GM04504 (cell line): ENCODE measurements at places on chromosomes 12 and 14.

DNA sequence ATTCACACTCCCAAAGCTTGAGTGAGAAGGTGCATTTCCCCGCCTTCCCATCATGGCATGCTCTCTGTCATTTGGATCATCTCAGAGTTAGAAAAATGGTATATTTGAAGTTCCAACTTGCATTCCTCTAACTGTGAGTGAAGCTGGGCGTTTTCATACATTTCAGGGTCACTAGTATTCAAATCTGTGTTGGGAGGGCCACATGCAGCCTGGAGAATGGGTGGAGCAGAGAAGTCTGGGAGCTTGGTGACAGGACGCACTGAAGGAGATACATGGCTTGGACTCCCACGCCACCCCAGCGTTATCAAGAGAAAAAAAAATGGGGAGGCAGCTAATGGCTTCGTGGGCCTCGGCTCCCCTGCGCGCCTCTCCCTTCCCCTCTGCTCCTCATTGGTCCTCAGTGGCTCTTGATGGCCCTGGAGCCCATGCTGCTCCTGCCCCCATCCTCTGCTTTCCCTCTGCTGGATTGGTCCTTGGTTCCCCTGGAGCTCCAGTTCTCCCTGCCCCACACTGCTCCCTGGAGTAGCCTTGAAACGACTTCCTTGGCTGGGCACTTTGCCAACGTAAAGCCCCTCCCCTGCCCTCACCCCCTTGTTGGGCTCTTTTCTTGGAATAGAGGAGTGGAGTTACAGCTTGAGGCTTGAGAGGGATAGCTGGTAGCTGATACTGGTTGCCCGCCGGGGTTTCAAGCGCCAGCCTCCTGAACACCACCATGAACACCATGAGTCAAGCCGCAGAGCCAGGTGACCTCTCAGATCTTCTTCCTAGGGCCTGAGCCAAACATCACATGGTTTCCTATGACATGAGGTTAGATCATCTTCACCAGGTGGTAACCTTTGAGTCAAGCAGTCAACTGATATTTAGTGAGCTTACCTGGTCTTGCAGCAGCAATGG, 139.6 kb downstream of the PRKCH start:
- no peak for DNase-seq

- no peak for DNase-seq
These were observed 25.2 kb upstream of the RND1 start for GRCh38 chr12:48890657-48891418.

DNA sequence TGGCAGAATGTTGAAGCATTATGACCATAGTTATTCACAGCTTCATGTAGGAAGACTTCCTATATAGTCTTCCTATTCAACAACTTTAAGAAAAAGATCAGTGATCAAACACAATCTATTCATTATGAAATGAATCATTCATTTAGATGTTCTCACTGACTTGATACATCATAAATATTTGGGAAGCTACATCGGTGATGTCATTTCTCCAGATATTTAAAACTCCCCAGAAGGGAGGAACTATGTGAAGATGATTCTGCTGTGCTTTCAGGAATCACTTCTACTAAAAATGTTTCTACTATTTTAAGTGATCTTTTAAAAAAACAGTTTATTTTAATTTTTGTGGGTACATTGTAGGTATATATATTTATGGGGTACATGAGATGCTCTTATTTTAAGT, 316.4 kb downstream of the BCAT1 start:
- DNase-seq = no peak

GRCh38 chr14:65906344-65906743, 493.8 kb downstream of the FUT8 start:
- no peak for DNase-seq

GRCh38 chr12:114411071-114411837, 5.3 kb upstream of the TBX5 start:
- DNase-seq = no peak

DNA sequence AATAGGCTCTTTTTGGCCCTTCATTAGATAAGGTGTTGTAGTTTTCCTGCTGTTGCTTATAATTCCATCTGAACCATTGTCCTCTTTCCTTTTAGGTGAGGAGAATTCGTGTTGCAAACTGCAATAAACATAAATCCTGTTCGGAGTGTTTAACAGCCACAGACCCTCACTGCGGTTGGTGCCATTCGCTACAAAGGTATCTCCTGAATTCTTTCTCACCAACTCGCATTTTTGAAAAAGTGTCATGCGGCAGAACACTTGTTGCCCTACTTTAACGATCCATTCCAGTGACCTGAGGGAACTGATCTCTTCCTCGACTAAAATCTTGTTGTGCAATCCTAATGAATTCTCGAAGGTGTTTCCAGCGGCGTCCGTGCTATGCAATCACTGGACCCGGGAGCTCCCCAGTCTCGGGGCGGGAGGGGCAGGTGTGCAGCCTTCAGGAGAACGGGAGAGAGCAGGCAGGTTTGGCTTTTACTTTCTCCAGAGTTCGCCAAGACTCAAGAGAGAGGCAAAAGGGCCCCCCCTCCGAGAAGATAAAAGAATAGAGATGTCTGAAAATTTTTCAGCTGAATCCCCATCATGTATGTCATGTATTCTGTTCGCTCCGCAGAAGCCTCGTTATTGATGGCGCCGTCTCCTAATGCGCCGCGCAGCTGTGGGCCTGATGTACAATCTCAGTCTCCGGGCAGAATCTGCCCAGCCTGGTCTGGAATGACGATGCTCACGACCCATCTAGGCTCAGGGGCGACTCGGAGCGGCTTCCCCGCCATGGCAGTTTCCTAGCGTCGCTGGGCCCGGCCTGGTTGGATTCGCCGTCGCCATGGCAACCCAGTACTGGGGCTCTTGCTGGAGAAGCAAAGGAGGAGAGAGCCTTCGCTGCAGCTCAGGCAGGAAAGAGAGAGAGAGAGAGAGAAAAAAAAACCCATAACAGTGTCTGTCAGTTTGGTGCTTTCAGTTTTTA, 38.2 kb downstream of the PLXNC1 start:
- DNase-seq = peak; percentile 23

- no peak for DNase-seq
These were observed 1082.1 kb downstream of the AACS start for GRCh38 chr12:126147321-126147720.

- no peak for DNase-seq
These were observed 57.7 kb upstream of the DIO3 start for GRCh38 chr14:101503431-101504095.

DNA sequence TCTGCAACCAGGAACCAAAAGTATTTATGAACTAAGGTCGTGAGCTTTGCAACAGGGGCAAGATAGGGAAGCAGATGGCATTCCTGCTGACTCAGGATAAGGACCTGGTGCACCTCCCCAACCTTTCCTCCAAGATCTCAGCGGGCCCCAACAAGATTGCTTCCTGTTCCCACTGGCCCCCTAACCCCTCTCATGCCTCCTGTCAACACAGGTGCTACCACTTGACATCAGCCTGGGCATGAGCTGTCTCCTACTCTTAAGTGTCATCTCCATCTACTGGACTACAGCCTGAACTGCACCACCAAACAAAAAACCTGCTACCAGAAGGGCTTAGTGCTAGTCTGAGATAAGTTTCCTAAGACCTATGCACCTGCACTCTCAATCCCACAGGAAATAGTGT, 32.7 kb downstream of the MED6 start:
- peak; percentile 8 for DNase-seq

GRCh38 chr12:59733200-59733599, 137.4 kb downstream of the SLC16A7 start:
- no peak for DNase-seq

DNA sequence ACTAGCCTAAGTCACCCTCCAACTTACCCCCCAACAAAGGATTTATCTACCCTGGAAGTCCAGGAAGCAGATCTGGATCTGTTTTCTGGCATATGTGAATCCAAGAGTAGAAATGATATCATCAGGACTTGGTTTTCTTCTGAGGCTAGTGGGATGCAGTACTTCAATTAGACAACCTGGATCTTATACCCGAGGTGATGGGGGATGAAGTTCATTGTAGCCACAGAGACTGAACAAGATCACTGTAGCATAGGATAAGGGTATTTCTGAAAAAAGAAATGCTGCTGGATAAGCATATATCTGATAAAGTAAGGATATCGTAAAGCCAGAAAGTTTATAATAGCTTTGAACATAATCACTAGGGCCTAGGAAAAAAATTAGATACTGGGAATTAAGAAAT, 174.4 kb downstream of the FOXA1 start:
- DNase-seq = no peak

DNA sequence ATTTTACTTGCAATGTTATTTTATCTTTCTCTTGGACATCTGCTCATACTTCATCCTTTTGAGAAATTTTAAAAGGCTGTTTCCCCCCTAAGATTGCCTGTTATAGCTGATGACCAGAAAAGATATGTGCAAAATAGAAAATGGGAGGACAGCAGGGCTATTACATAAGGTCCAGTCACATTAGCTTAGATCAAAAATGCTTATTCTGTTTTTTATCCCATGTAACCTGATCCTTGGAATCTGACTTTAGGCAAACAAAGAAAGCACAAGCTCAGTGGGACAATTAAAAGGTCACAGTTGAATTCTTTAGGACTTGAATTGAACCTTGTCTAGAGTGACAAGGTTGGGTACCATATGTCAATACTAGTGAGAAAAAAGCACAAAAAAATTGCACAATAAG, 65.1 kb upstream of the TRHDE start:
- no peak for DNase-seq

GRCh38 chr14:99579903-99580571, 24.0 kb downstream of the CCDC85C start:
- DNase-seq = no peak

GRCh38 chr14:51780006-51780692, 80.3 kb upstream of the GNG2 start:
- DNase-seq = no peak

GRCh38 chr12:22802883-22803630, 178.1 kb downstream of the ETNK1 start:
- DNase-seq = no peak

- DNase-seq = no peak
These were observed 53.0 kb downstream of the PAPLN start for GRCh38 chr14:73290279-73290678.

DNA sequence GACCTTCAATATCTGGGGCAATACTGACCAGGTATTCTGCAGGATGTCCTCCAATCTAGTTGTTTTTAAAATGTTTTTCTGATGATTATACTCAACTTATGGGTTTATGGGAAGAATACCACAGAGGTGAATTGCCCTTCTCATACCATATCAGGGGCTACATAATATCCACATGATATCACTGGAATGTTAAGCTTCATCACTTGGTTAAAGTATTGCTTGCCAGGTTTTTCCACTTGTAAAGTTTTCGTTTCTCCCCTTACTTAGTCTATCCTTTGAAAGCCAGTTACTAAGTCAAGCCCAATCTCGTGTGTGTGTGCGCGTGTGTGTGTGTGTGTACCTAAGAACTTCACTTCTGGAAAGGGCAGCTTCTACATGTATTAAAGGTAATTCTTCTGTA, 980.9 kb upstream of the FBXO33 start:
- no peak for DNase-seq

- DNase-seq = no peak
These were observed 1.6 kb downstream of the CMA1 start for GRCh38 chr14:24506443-24506842.

- no peak for DNase-seq
These were observed 31.1 kb downstream of the SLC38A4 start for GRCh38 chr12:46794593-46795190.

- DNase-seq = no peak
These were observed 1542.6 kb downstream of the AACS start for GRCh38 chr12:126607867-126608266.

DNA sequence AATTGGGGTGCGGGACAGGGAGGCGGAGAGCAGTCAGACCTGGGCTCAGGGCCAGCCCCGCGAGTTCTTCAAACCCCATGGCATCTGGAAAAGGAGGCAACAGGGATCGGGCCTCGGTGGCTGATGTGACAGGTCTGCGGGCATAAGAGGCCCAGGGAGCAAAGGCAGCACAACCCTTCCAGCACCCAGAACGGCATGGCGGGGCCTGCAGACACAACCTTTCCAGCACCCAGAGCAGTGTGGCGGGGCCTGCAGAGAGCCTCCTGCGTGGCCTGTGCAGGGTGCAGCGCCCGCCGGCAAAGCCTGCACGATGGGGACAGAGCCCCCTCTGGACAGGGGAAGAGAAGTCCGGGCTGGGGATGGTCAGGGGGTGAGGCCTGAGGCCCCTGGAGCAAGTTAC, 26.2 kb upstream of the TRAF3 start:
- DNase-seq = no peak

- no peak for DNase-seq
These were observed 39.8 kb downstream of the IFNG start for GRCh38 chr12:68119724-68120211.

DNA sequence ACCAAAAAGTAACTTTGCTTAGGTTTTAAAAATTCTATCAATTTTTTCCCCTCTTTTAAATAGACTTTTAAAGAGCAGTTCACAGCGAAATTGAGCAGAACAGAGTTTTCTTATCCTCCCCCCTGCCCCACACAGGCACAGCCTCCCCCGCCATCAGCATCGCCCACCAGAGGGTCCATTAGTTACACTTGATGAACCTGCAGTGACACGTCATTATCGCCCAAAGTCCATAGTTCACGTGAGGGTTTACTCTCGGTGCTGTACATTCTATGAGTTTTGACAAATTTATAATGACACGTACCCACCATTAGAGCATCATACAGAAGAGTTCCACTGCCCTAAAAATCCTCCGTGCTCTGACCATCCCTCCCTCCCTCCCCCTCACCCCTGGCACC, 58.4 kb downstream of the FZD10 start:
- DNase-seq = no peak

GRCh38 chr14:60184905-60185555, 19.8 kb upstream of the DHRS7 start:
- no peak for DNase-seq

DNA sequence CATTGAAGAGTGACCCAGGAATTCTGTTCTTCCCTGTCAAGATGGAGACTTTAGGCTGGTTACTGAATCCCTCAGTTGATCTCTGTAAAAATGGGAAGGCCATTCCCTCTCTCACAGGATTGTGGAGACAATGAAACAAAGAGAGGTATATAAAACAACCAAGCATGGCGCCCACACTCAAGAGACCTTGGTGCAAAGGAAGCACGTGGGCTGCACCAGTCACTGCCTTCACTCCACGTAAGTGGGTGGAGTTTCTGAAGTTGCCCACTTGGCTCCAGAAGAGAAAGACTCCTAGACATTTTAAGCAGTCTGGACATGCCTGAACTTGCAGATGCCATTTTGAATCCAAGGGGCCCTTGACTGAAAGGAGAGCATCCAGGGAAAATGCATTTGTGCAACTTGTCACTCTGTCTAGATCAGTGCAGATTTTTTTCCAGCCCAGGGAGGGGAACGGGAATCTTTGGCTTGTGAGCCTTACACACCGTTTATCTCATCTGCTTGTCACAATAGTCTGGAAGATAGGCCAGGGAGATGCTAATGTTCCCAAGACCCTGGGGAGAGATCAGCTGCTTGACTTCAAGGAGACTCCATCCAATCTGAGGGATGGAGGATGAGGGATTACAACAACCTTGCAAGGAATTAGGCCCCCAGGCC, 96.9 kb upstream of the TBX3 start:
- DNase-seq = no peak

- no peak for DNase-seq
These were observed 50.4 kb upstream of the LRTM2 start for GRCh38 chr12:1769809-1770494.

GRCh38 chr12:52370926-52371608, 3.8 kb upstream of the KRT85 start:
- peak; percentile 50 for DNase-seq
